ENCODE measurements at places on chromosomes 11 and 22.

GRCh38 chr22:30305906-30306626 lies 16.8 kb upstream of the CASTOR1 start:
- DNase-seq, result peak; percentile 67

- DNase-seq, result no peak
Observed at GRCh38 chr11:94838027-94838731, 70.0 kb downstream of the AMOTL1 start.

GRCh38 chr22:17988800-17989513 lies 35.4 kb downstream of the MICAL3 start:
- no peak for DNase-seq

DNA sequence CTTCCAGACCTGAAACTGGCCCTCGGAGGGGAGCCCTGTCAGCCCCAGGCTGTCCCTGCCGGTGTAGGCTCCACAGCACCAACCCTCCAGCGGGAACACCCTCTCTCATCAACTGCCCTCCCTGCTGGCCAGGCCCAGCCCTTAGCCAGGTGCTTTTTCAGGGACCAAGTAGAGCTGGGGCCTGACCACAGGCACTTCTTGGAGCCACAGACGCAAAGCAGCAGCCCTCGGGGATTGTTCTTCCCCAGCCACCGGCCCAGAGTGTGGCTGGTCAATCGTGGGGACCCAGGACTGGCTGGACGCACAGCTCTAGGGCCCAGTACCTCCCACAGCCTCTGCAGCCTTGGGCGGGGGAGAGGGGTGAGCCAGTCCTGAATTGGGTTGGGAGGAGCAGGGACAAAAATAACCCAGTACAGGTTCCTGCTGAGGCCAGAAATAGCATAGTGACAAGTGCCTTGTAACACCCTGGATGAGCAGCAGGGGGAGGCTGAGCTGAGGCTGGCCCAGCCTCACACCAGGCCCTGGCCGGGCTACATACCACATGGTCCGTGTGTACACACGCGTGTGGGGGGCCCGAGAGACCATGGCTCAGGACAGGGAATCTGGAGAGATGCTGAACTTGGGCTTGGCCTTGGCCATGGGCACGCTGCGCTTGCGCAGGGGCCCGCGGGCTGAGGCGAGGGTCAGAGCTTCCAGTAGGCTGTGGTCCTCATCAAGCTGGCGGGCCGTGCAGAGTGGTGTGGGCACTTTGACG lies 2.0 kb downstream of the KCNJ11 start:
- DNase-seq, result peak; percentile 61

DNA sequence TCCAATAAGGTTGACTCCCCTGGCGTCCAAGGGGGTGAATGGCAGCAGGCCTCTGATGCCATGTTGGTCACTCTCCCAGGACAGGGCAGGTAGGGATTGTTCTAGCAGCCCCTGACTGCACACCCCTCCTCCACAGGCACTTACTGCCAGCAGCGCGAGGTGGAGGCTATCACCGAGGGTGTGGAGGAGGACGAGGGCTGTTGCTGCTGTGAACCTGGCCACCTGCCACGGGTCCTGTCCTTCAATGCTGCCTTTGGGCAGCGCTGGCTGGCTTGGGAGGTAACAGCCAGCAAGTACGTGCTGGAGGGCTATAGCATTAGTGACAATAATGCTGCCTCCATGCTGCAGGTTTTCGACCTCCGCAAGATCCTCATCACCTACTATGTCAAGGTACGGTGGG lies 7.7 kb upstream of the SIPA1 start:
- no peak for DNase-seq

GRCh38 chr11:47352556-47352955 lies at the start of gene MYBPC3:
MYBPC3 (minus strand) TSS chr11:47352702; CDS start chr11:47352647, 55 bp downstream.
- DNase-seq, result no peak

- no peak for DNase-seq
Observed at GRCh38 chr22:49487950-49488349, 339.7 kb downstream of the BRD1 start.

GRCh38 chr11:827146-827896 lies 398 bp upstream of the CRACR2B start:
- peak; percentile 71 for DNase-seq

- peak; percentile 71 for DNase-seq
Observed at GRCh38 chr22:36197514-36198146, 4.0 kb downstream of the APOL4 start.

GRCh38 chr11:33259869-33260268 lies 2.7 kb downstream of the HIPK3 start:
- no peak for DNase-seq

- no peak for DNase-seq
Observed at GRCh38 chr11:111977146-111978027, 40.2 kb downstream of the DIXDC1 start.

DNA sequence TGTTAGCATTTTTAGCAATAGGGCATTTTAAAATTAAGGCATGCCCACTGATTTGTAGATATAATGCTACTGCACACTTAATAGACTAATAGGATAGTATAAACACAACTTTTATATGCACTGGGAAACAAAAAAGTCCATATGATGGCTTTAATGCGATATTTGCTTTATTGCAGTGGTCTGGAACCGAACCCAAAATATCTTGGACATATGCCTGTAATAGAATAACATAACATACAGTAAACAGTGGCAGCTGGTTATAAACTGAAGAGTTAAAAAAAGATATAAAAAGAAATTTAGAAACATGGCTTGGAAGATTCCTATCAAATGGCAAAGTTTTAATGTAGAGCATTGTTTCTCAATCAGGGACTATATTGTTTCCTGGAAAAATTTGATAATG lies 111.9 kb downstream of the KIF18A start:
- no peak for DNase-seq
